ENCODE measurements at places on chromosomes 6 and 20.

DNA sequence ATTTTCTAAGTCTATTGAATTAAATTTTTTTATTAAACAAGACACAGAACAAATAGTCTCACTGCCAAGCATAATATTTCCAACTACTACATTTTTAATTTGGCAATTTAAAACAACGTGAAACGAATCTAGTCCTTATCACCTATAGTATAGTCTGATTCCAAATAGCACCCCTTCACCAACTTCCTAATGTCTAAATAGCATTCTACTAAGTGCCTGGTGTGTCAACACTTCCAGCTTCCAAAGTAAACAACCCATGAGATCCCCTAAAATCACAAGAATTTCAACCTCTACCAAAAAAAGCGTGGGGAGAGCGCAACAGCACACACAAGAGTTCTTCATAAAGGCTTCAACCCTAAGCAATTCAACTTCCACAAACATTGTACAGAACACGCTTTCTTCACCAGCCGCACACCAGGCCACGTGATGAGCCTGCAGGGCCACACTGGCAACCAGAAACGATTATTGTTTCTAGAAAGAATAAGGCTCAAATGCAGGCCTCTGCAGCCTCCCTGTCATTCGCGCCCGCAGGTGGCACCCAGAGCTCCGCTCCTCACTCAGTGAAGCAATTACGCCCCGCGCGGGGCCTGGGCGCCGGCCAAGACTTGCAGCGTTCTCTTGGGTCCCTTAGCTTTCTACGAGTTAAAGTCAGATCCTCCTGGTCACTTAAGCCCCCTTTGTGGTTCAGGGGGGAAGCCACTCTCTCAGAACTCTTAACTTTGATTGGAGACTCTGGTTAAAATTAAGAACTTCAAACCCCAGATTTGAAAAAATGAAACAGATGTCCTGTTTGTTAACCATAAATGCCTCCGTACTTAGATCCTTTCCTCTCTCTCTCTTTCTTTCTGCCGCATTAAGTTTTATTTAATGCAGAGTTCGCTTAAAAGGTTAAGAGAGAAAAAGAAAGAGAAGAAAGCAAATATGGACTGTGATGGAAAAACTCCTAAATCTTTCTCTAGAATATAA, 18.3 kb downstream of the SIM1 start:
- no peak for DNase-seq

GRCh38 chr20:2751878-2752566, 48.4 kb downstream of the CPXM1 start:
- peak; percentile 9 for DNase-seq

GRCh38 chr6:160132297-160132637, 10.7 kb downstream of the SLC22A1 start:
- DNase-seq: no peak

GRCh38 chr20:61459705-61460104, 207.6 kb downstream of the CDH4 start:
- no peak for DNase-seq

DNA sequence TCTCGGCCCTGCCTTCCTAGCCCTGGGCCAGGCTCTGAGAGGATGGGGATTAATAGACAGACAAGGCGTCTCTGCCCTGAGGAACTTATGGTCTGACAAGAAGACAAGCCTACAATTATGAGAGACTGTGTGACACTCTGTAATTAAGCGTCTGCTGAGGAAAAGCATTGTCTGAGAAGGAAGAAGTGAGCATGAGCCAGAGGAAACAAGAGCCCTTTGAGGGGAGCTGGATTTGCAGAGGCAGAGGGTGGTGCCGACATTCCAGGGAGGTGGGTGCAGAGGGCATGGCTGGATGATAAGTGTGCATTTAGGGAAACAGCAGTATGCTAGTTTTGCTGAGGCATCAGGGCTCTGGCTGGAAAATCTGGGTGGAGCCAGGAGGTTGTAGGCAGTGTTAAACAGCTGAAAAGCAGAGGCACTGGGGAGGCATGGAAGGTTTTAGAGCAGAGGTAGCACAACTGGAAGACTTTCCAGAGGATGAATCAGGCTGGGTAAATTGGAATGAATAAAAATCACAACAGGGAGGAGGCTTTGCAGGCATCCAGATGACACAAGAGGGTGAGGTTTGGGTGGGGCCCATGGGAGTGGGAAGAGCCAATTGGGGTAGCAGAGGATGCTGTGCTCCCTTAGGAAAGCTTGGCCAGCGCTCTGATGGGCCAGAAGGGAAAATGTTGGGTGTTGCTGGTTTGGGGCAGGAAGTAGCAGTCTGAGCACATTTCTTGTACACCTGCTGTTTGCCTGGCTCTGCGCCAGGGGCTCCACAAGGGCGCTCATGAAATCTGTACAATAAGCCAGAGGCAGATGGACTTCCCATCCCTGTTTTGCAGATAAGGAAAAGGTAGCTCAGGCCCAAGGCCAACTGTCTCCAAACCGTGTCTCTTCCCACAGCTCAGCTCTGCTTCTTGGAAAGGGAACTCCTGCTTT, 74.0 kb upstream of the MYL9 start:
- peak; percentile 75 for DNase-seq

GRCh38 chr6:49453221-49453620, 9.8 kb downstream of the MMUT start:
- DNase-seq: peak; percentile 7

All from small intestine (tissue), 16 donors.